ENCODE measurements at places on chromosomes 1 and 21. TPM values are rescaled to one million over a fixed set of nuclear protein-coding genes. Genes with fewer than 3 reads are reported as not detected.

The AADACL4 gene
- not detected for total RNA-seq

The TEX38 gene
- total RNA-seq: not detected

The ARPC5 gene
- total RNA-seq: 251 TPM

The KCNE2 gene
- not detected for total RNA-seq

The GPR25 gene
- not detected for total RNA-seq

The GPR3 gene
- total RNA-seq: 0.30 TPM

The KRTAP19-3 gene
- not detected for total RNA-seq

The POLR3GL gene
- 23.4 TPM for total RNA-seq

The OR2T2 gene
- not detected for total RNA-seq

The CDA gene
- total RNA-seq: 0.38 TPM

The GPR61 gene
- total RNA-seq: not detected

The MYOG gene
- not detected for total RNA-seq

The NUDT17 gene
- total RNA-seq: 1.2 TPM

The FALEC gene
- 0.70 TPM for total RNA-seq

The RHBDL2 gene
- 0.59 TPM for total RNA-seq

The CACNA1S gene
- not detected for total RNA-seq

The TNFSF4 gene
- total RNA-seq: 17.2 TPM

The RBP7 gene
- 1.9 TPM for total RNA-seq

The KCNA3 gene
- 1.4 TPM for total RNA-seq

The SIK1 gene
- total RNA-seq: 0.12 TPM

Data from smooth muscle cell of the coronary artery (primary cell).